IPS-NIHi11 (cell line): ENCODE measurements at places on chromosomes 5 and 9.

DNA sequence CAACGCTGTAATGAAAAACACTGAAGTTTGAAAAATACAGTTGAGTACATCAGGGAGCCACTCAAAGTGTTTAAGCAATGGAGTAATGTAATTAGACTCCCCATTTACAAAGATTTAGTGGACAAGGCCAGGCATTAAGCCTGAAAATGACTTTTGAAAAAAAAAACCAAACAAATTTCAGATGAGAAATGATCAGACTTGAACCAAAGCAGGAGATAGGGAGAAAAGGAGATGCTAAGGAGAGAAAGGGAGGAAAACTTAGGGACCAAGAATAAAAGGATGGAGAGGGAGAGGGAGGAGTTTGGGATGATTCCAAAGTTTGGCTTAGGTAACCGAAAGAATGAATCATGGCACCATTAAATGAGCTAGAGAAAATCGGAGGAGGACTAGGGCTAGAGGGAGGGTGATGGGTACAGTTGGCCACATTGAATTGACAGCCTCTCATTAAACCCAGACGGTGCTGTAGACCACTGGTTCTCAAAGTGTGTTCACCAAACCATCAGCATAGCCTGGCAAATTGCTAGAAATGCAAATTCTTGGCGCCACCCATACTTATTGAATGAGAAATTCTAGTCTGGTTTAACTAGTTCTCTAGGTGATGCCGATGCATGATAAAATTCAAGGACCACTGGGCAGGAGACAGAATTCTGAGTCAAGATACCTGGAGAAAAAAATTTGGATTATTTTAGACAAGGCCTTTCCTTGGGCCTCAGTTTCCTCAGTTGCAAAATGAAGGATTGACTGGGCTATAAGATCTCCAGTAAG is 6.2 kb upstream of the CPEB4 start:
- DNase-seq: no peak

DNA sequence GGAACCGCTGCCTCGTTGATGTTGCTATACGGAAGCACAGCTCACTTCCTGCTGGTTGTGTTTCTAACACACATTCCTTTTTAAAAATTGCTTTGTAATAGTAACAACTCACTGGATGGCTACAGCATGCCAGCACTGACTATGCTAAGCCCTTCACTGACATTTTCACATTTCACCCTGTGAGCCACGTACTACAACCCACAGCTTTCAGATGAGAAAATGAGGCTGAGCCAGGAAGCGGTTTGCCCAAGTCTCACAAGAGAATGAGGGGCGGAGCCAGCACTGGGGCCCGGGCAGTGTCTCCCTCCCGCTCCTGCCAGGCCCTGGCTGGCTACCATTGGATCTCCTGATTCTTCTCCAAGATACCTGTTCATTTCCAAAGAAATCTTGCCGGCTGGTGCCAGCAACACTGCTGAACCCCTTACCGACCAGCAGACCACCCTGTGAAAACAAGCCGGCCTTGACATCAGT is 38.3 kb downstream of the FAM78A start:
- DNase-seq: peak; percentile 80

GRCh38 chr5:40399349-40399748 is 280.4 kb upstream of the PTGER4 start:
- no peak for DNase-seq

DNA sequence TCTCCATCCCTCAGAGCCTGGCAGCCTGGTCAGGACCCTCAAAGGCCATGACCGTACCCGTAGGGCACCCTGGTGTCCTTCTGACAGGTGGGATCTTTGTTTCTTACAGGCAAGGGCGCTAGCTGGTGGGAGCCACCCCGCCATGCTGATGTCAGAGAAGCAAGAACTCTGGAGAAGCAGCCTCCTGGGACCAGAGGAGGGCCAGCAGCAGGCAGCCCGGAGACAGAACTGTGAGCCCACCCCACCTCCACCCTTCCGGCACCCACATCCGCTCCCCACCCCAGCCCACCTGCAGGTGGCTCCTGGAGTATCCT is 42.2 kb upstream of the IL17B start:
- DNase-seq: no peak

- DNase-seq: no peak
These were observed 254.3 kb upstream of the KLF9 start for GRCh38 chr9:70668751-70669150.

GRCh38 chr9:76463211-76463610 is 4.2 kb downstream of the GCNT1 start:
- DNase-seq: no peak

DNA sequence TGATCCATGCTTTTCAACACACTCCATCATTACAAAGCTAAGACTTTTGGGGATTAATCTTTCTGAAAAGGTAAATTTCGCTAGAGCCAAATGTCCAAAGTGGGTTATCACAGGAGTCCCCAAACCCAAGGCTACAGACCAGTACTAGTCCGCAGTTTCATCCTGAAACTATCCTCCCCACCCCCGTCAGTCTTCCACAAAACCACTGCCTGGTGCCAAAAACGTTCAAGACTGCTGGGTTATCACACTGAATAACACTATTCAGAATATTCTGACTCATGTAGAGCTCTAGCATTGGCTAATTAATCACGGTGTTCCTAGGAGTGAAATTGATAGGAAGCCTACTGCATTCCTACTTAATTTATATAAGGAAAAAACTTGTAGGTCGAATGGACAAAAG is 24.7 kb downstream of the ERP44 start:
- no peak for DNase-seq

DNA sequence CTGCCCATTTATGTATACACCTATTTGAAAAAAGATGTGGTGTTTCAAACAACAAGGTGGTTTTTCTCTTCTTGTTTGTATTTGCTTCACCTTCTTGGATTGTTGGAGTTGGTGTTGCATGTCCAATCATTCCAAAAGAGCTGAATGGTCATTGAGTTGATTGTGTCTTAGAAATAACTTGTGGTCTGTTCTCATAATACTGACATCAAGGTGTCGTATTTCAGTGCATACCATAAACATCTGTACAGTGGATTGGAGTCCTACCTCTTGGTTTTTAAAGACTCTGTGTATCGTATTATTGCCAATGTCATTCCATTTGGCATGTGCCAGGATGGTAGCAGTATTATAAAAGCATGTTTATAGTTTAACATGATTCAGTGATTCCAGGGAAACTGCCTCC is 73.2 kb downstream of the TRIO start:
- no peak for DNase-seq

DNA sequence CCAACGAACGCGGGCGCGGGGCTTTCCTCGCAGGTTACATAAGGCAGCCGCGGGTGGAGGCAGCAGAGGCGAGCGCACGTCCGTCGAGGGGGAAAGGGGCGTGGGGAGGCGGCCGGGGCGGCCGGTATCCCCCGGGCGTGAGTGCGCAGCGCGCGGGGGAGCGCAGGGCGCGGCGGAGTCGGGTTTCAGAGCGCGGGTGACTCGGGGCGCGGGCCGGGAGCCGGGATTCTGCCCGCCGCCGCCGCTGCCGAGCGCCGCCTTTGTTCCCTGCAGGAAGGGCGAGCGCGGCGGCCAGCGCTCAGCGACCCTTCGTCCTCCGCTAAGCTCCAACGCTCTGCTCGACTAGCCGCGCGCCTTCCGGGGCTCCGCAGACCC is at the start of gene COL15A1:
TSS of gene COL15A1 (plus strand) at position 226 of the 375 bp plus-strand sequence. CDS start 155 bp downstream, outside the sequence.
- peak; percentile 79 for DNase-seq

DNA sequence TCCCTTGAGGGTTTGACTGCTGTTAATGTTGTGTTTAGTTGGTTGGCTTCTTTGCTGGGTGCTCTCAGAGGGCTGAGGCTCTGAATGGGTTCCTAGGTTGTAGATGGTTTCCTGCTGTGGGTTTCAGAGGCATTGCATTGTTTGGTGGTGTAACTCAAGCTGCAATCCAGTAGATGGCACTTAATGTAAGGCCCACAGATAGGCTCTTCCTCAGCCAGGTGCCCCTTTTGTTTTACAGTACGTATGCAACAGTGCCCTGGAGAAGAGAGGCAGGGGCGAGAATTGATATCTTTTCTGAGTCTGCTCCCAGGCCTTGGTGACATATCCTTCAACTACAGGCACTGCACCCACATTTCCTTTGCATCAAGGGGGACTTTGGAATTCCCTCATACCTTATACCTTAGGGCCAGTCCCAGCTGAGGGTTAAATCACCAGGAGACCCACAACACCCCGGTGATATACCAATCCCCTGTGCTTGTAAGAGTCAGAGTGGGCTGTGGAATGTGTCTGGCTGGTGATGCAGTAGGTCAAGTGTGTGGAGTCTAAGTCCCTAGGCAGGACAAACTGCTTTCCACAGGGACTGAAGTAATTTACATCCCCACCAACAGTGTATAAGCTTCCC is 7.0 kb upstream of the UGT3A2 start:
- DNase-seq: peak; percentile 44

DNA sequence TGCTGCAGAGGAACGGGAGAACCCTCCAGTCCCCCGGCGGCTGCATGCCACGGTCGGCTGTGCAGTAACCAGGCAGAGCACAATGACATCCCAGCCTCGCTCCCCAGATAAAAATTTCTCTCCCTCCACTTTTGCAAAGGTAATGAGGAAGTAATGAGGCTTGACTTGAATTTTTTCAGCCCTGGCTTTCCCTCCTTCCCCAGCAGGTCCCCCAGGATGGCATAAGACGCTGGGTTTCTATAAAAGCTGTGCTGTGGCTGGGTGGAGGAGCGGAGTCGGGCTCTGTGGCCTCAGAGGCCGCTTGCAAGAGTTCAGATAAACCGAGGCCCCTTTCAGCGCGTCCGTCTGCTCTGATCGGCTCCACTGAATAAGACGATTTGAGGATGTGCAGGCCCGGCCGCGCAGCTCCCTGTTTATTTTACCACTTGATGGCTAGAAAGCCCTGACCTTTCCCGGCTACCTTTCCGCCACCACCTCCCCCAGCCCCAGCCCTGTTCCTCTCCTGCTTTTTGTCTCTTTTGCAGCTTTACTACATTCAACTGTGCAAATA is 351.9 kb upstream of the IRX2 start:
- no peak for DNase-seq

DNA sequence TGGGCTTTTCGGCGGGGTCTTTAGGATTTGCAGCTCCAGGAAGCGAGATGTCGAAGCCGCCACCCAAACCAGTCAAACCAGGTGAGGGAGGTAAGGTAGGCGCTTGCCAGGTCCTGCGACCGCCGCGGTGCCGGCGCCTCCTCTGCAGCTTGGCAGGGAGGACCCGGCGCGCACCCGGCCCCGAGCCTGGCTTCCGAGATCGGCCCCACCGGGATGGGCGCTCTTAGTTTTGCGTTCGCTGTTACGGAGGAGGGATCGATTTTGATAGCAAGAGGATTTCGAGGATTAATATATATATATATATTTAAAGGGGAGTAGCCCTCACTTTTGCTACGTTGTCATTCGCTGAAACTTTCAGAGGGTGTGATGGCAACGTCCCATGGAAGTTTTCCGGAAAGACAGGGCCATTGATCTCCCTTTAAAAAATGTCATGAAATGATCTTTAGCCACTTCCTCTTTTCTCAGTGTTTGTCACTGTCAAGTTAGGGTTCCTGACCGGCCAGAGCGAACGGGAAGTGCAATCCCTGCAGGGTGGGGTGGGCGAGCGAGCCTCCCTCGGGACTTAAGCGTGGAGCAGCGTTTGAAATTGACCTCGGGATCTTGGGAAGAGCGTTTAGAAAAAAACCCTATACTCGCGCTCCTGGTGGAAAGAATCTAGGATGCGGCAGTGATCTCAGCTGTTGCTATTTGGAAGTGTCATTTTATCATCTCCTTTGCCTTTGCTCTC is 495 bp downstream of the OSTF1 start:
- DNase-seq: peak; percentile 67

DNA sequence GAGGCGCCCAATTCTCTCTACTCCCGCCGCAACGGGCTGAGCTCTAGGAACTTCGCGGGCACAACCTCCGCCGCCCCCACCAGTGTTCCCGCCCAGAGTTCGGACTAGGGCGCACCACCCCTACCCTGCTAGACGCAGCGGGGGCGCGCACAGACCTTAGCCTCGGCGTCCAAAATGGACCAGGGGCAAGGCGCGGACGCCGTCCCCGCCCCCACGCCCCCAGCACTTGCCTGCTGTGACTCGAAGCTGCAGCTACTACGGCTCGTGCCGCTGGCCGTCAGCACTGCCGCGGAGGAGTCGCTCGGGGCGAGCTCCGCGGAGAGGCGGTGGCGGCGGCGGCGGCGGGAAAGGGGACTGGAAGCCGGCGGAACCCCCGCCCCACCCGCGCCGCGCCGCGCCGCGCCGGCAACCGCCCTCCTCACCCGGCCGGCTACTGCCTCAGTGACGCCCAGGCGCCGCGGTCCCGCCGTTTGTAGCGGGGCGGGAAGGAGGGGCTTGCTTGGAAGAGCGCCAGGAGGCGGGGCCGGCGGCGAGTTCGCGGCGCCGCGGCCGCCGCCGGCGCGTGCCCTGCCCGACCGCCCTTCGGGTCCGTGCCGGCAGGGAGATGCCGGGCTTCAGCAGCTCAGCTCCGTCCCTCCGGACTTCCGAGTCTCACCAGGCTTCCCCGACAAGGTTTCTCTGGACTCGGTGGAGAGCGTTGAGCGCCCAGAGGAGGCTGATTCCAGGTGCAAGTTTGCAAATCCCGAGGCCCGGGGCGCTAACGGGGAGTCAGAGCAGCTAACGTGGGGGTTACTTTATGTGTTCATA is 4.5 kb downstream of the ELAVL2 start:
- peak; percentile 65 for DNase-seq

GRCh38 chr9:136361047-136361753 is 2.3 kb downstream of the DNLZ start:
- no peak for DNase-seq

DNA sequence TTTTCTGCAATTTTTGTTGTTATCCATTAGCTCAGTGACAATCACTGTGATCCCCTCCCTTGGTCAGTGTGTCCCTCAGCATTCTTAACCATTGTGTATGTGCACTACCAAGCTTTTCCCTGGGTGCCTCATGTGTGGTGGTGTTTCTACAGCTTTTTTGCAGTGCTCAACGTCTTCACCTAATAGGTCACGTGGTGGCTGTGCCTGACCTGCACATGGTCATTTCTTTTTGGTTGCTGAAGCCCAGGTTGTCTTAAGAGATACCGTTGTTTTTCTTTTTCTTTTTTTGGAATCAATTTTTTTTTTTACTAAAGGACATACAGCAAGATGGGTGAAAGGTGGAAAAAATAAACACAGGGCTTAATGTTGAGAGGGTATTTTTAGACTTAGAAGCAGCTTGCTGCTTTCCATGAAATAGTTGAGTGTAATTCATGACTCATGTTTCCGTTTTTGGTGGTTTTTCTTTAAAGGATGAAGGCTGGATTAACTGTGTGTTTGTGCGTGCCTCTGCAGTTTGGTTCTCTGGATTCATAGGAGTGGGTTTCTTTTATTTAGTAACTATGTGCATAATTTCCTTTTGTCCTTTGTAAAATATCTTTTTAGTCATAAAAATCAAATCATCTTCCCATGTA is 22.2 kb downstream of the SH3GL2 start:
- DNase-seq: no peak

- no peak for DNase-seq
These were observed 395.1 kb upstream of the RPS23 start for GRCh38 chr5:82673057-82673809.
